ENCODE measurements at places on chromosomes 16 and 17. TPM values are rescaled to one million over a fixed set of nuclear protein-coding genes. Genes with fewer than 3 reads are reported as not detected.

The TEKT1 gene
- total RNA-seq, result not detected

- DNase-seq, result no peak
- H3K27ac ChIP-seq, result no peak overlapping the region
- no peaks in the 10 kb centered on the region for H3K36me3 ChIP-seq
- no peaks in the 10 kb centered on the region for H3K4me1 ChIP-seq
- no peaks in the 10 kb centered on the region for H3K27me3 ChIP-seq
These were observed 354.3 kb upstream of the GOT2 start for GRCh38 chr16:59088431-59088830.

The HSD11B2 gene
- total RNA-seq, result 2.3 TPM

DNA sequence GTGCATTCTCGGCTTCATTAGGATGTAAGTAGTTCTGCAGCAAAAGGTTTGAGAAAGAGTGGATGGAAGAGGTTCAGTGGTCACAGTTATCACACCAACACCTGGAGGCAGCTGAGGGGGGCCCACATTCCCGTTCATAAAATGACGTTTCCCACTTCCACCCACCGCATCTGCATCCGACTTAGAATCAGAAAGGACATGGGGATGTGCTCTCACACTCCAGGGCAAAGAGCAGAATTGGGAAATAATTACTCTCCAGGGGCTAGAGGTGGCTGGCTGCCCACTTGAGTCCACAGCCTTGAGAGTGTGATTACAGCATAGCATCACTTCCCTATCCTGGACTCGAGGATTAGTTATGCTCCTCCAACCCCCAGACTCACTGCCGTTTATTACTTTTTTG is 122.0 kb downstream of the CPPED1 start:
- H3K4me3 ChIP-seq, result no peak overlapping the region
- H3K27ac ChIP-seq, result no peak overlapping the region
- H3K4me1 ChIP-seq, result peaks cover 15% of the 10 kb centered on the region
- H3K36me3 ChIP-seq, result no peaks in the 10 kb centered on the region
- H3K27me3 ChIP-seq, result no peaks in the 10 kb centered on the region
- no peak for DNase-seq

GRCh38 chr16:75620326-75621169 is 2.5 kb downstream of the ADAT1 start:
- H3K4me3 ChIP-seq, result peak overlapping the region; percentile 97
- H3K27ac ChIP-seq, result peak overlapping the region; percentile 84
- peaks cover 41% of the 10 kb centered on the region for H3K36me3 ChIP-seq

DNA sequence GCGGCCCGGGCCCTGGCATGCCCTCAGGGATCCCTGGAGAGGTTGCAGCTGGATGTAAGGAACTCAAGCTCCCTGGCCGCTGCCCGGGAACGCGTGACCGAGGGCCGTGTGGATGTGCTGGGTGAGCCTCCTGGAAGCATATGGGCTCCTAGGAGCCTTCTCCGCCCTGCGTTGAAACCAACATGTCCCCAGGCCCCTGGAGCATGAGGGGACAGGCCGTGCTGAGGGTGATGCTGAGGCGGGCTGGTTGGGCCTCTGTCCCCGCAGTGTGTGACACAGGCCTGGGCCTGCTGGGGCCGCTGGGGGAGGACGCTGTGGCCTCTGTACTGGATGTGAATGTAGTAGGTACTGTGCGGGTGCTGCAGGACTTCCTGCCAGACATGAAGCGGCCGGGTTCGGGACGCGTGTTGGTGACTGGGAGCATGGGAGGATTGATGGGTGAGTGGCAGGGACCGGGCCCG is 5.7 kb upstream of the HSD17B1 start:
- no peaks in the 10 kb centered on the region for H3K36me3 ChIP-seq
- no peak overlapping the region for H3K4me3 ChIP-seq
- no peak overlapping the region for H3K27ac ChIP-seq
- DNase-seq, result no peak

DNA sequence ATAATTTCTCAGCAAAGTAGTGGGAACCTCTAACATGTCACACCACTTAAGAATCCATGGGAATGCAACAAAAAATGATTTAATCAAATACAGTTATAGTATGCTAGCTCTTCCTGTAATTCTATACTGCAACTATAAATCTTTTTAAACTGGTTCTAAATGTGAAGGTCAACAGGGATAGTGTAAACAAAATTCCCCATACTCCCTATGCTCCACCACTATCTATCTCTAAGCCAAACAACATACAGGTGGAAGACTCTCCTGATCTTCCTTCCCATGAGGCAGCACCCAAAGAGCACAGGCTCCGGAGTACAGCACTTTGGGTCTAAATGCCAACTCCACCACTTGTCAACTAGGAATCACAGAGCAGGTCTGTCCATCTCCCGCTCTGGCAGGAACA is 4.4 kb downstream of the XPO6 start:
- DNase-seq, result no peak
- H3K4me3 ChIP-seq, result no peak overlapping the region
- H3K27me3 ChIP-seq, result no peaks in the 10 kb centered on the region
- H3K36me3 ChIP-seq, result peaks cover 39% of the 10 kb centered on the region
- H3K4me1 ChIP-seq, result peaks cover 29% of the 10 kb centered on the region
- peak overlapping the region; percentile 81 for H3K27ac ChIP-seq

GRCh38 chr16:60744198-60744597 is 1292.0 kb downstream of the CDH8 start:
- DNase-seq, result no peak
- H3K27ac ChIP-seq, result no peak overlapping the region
- H3K4me1 ChIP-seq, result no peaks in the 10 kb centered on the region
- H3K4me3 ChIP-seq, result no peak overlapping the region
- no peaks in the 10 kb centered on the region for H3K27me3 ChIP-seq
- H3K36me3 ChIP-seq, result no peaks in the 10 kb centered on the region

Data from activated CD8-positive, alpha-beta T cell treated with anti-CD3 and anti-CD28 coated beads for 36 hours (primary cell).